Lung microvascular endothelial cell (primary cell): ENCODE measurements at places on chromosomes 7 and 10. TPM values are rescaled to one million over a fixed set of nuclear protein-coding genes. Genes with fewer than 3 reads are reported as not detected.

The DGKB gene
- total RNA-seq, result not detected in 2 replicates

The CACNA2D1 gene
- 4.6 and 7.6 TPM in 2 replicates for total RNA-seq

The PLAU gene
- 1.6 and 12.4 TPM in 2 replicates for total RNA-seq

The ANKIB1 gene
- 17.7 and 25.2 TPM in 2 replicates for total RNA-seq

The ITIH5 gene
- under 0.01 and 1.4 TPM in 2 replicates for total RNA-seq

The ABCA13 gene
- under 0.01 TPM in 1 of 2 replicates, not detected in the other for total RNA-seq

The ACSM6 gene
- total RNA-seq, result not detected in 2 replicates

GRCh38 chr7:13231216-13231615, 543.8 kb downstream of the ARL4A start:
- no peak for DNase-seq

GRCh38 chr7:90596671-90597562, 796 bp downstream of the CDK14 start:
- DNase-seq, result peak; percentile 24

DNA sequence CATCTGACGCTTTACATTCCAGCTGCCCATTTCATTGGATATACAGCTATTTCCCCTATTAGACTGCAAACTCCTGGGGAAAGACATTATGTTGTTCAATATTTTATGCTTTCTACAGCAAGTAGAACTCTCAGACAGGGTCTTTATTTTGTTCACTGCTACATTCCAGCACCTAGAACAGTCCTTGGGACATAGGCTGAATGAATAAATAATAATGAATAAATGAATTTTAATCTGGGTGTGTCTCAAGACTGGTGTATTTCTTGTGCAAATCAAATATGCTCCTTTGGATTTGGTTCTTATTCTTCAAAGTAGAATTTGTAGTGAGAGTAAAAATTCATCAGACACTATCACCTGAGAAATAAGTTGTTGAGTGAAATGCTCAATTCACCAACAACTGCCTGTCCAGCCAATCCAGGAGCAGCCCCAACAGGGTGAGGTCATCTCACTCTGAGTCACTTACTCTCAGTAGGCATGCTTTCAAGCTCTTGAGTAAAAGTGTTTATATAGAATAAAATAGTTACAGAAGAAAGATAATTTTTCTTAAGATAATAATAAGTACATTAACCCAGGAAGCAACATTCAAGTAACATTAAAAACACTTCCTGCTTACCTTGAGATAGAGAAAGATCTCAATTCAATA, 287.5 kb upstream of the NPVF start:
- no peak for DNase-seq

DNA sequence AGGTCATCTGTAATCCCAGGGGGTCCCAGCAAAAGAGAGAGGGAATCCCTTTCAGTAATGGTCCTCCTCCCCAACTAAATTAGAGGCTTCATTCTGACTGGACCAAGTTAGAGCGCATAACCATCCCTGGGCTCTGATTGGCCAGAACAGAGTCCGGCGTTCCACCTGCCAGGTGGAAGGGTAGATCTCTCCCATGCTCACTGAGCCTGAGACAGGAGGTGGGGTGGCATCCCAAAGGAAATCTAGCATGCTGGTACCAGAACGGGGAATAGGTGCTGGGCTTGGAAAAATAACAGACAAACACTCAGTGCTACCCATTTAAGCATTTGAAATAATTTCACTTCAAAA, 21.0 kb upstream of the TSPAN33 start:
- no peak for DNase-seq

GRCh38 chr7:128210590-128211570, 30.2 kb upstream of the LEP start:
- DNase-seq, result no peak

DNA sequence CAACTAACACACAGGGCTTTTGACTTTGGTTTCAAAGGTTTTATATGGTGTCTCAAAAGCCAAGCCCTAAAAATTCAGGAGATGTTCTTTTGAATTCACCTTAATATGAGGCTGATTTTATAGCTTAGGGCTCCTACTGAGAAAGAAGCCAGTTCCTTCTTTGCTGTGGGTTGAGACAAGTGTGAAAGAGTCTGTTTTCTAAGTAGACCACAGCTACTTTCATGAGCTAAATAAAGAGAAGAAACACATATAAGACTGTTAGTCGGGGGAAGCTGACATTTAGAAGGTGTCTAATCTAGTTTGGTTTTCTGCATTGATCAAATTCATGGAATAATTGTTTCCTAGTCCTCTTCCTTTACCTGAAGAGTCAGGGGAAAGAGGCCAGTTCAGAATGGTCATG, 332.1 kb upstream of the CELF2 start:
- DNase-seq, result no peak

DNA sequence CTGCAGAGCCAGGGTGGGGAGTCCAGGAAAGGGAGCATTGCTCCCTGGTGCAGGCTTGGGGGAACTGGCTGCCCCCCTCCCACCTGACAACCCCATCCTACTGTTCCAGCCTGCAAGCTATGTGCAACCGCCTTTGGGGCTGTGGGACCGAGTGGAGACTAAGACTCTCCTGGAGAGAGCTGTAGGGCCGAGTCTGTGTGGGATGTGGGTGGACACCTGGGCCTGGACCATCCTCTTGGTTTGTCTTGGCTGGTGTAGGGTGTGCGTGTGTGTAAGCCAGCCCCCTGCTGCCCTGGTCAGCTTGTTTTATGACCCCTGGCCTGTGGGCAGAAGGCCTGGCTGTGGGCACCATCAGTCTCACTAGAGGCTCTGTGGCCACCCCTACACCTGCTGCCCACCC, 1.6 kb upstream of the RAMP3 start:
- DNase-seq, result no peak

GRCh38 chr10:59582058-59582457, 127.6 kb downstream of the SLC16A9 start:
- no peak for DNase-seq

- no peak for DNase-seq
These were observed 142.6 kb upstream of the TMEM196 start for GRCh38 chr7:19916046-19916445.

- no peak for DNase-seq
These were observed 8.9 kb downstream of the PNLIP start for GRCh38 chr10:116554628-116555027.

- no peak for DNase-seq
These were observed 18.8 kb downstream of the NEBL start for GRCh38 chr10:20877986-20878983.
